ENCODE measurements at places on chromosomes 4 and X.

GRCh38 chrX:74911494-74911893 is 13.8 kb downstream of the NEXMIF start:
- no peak for DNase-seq

- DNase-seq: no peak
Measured at GRCh38 chrX:39900777-39901170, 197.0 kb downstream of the BCOR start.

DNA sequence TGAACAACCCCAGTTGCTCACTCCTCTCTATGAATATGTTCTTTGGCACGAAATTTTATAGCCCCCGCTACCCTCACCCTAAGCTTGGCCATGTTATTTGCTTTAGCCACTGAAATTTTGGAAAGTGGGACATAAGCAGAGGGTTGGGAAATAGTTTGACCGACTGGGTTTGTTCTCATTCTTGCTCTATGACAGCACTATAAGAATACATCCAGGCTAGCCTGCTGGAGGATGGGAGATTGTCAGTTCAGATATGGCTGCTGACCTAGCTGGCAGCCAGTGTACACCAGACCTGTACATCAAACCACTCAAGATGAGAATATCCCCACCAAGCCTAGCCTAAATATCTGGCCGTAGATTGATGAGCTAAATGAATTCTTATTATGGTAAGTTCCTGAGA is 298.1 kb downstream of the PDGFC start:
- no peak for DNase-seq

DNA sequence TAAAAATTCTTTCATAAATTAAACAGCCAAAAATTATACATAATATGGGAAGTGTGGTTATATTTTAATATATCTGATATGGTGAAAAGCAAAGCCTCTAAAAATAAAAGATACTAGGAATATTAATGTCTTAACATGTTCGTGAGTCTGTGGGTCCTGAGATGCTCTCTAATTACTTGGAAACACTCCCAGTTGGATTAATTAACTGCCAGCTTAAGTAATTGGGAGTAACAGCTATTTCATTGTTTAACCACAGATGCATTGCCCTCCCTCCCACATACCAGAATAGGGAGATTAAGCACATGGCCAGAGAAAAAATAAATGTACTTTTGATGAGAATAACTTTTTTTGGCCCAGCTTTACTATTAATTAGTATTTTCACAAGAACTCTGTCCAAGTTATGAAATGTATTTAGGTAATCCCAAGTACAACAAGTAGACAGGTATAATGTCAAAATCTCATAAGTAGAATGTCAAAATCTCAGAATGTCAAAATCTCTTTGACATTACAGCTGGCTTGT is 79.7 kb downstream of the BTC start:
- DNase-seq: no peak

- no peak for DNase-seq
Measured at GRCh38 chrX:76183289-76184049, 10.6 kb downstream of the PBDC1 start.

DNA sequence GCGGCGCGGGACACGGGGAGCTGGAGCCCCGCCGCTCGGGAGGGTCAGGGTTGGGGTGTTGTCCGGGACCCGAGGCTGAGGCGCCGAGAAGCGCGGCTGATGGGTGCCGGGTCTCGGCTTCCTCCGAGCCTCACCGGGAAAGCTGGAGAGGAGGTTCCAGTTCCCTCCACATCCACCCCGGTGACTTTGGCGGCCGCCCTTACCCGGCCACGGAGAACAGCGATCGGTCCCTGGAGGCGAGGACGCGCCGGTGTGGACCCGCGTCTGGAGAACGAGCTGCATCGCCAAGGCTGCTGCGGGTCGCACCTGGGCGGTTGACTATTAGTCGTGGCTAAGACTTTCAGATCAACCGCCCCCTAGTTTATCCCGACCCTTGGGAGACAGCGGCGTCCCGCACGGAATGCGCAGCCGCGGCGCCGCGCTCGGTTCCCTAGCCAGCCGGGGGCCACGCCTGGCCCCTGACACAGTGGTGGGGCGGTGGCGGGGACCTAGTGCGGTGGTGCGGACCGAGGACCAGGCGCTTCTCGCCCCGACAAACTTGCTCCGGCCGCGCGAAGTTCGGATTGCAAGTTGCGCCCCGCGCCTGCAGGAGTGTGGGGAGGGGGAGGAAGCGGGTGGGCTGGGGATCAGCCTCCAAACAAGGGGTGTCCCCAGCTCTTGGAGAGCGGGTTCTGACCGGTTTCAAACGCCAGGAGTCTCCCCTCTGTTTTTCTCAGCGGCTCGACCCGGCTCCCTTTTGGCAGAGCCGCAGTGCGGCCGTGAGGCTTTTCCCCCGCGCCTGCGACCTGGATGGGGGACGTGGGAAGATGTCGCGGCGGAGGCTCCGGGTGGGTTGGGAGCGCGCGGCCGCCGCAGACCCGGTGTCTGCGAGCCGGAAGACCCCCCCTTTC is 568 bp downstream of the FHDC1 start:
- no peak for DNase-seq

DNA sequence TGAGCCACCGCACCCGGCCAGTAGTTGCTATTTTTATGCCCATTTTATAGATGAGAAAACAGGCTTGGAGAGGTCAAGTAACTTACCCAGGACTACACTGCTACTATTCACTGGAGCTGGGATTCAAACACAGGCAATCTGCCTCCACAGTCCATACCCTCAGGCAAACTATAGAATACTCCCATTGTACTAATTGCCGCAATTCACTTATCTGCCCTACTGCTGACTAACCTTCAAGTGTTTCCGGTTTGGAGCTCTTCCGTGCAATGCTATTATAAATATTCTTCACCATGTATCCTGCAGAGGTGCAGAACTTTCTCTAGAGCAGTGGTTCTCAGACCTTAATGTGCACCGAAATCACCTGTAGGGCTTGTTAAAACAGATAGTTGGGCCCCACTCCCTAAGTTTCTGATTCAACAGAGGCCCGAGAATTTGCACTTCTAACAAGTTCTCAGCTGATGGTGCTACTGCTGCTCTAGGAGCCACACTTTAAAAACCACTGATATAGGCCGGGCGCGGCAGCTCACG is 1.9 kb upstream of the G3BP2 start:
- DNase-seq: no peak

DNA sequence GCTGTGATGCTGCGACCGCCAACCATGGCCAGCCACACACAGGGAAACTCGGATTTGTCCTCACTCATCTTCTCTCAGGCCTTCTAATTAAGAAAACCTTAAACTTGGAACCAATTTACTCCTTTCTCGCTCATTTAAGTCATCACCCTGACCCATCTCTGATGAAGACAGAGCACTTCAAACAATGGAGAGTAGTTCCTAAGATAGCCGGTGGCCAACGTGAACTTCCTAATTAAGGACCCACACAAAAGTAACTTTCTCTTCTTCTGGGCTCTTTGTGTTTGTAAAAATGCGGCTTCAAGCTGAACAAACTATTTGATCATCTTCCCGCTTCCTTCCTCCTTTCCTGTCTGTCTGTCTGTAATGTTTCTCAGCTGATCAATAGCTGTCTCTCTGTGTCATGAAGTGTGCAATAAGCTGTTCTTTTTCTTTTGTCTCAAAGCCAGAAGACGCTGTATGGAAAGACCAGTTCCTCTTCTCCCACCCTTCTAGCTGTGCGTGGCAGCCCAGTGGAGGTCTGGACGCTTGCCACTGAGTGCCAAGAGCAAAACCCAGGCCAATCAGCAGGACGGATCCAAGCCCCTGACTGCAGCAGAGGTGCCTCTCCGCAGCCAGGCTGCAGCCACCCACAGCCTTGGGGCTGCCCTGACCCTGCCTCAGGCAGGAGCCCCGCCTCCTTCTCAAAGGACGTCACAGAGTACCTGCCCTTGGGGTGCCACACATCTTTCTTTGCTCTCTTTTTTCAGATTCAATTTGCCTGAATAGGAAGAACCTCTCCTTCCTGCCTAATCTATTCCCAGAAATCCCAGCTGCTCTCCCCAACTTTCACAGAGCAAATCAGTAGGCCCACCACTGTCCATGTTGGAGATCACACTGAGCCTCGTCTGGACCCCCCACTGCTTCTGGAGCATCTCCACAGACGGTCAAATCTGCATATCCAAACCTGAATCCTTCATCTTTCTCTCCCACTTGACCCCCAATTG is 59.3 kb downstream of the MAML3 start:
- no peak for DNase-seq

DNA sequence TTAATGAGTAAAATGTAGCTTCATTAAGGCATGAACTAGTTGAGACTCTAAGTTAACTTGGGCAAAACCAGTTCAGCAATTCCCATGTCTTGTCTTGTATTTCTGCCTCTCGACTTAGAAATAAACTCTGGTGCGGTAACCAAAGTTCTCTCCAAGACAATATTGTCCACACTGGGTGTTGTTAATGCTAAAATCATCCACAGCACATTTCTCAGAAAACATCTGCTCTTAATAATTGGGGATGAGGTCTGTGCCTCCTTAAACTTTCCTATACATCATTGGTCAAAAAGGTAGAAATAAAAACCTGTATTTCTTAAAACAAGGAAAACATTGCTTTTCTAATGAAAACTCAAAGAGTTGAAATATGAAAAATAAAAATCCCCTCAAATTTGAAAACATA is 32.9 kb upstream of the MID1 start:
- no peak for DNase-seq

- no peak for DNase-seq
Measured at GRCh38 chr4:3304831-3305609, 12.2 kb downstream of the RGS12 start.

DNA sequence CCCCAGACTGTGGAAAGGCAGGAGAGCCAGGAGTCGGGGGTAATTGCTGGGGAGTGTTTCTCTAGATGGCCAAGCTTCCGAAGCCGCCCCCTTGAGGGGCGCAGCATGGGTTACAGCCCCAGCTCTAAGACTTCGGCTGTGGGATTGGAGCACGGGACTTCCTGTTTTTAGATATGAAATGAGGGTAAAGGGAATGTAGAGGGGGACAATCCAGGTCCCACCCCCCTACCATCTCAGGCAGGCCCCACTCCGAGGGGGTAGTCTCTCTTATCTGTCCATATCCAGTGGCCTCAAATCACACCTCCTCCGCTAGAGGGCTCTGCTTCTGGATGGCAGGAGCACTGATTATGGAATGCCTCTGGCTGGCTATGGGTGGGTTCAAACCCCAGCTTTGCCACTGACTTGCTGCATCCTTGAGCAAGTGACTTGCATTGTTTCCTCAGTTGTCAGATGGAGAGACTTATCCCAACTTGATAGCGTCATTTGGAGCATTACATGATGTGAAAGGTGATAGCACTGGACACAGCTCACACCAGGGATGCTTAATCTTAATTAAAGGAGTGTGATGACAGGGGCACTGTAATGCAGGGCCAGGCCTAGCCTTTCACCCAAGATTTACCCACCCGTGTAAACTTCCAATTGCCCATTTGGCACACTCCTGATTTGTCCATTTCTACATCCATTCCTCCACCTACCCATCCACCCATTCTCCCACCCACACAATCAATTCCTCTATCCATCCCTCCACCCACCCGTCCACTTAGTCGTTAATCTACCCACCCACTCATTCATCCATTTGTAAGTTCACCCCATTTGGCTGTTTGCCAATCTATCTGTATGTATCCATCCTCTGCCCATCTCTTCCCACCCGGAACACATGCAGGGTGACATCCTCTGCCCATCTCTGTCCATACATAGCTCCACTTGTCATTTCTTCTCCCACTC is 848 bp upstream of the KCND1 start:
- no peak for DNase-seq

DNA sequence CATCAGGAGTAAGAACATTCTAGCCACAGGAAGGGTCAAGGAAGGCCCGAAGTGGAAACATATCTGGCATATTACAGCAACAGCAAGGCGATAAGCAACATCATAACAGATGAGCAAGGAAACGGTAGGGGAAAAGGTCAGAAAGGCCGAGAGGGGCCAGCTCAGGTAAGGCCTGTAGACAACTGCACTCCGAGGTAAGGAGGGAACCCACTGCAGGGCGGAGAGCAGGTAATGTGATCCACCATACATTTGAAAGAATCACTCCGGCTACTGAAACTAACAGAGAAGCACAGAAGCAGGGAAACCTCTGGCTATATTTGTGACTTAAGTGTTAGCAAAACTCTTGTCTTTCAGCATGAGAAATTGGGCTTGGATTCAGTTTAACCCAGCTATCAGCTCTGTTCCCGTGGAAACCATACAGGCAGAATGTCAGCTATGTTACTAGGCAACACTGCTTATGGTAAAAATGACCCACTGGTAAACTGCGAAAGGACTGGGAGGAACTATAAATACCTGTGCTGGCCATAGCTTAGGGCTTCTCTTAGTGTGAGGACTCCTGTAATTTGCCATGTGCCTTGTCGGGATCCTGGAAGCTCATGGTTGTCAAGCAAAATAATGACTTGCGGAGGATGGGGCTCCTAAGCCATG is 31.0 kb downstream of the FRYL start:
- DNase-seq: no peak

DNA sequence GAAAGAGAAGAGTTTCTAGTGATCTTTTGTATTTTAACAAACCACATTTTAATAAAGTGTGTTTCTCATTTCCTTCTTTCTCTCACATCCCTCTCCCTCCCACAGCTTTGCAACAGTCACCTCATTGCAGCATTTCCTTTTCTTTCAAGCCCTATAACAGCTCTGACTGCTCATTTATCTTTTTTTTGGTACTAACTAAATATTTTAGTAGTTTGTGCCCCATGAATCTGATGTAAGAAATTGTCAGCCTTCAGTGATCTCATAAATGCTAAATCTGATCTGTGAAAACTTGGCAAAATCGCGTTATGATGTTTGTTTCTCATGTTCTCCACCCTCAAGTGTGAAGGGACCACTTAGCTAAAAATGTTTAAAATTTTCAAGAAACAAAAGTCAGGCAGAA is 258.5 kb upstream of the SLIT2 start:
- no peak for DNase-seq

DNA sequence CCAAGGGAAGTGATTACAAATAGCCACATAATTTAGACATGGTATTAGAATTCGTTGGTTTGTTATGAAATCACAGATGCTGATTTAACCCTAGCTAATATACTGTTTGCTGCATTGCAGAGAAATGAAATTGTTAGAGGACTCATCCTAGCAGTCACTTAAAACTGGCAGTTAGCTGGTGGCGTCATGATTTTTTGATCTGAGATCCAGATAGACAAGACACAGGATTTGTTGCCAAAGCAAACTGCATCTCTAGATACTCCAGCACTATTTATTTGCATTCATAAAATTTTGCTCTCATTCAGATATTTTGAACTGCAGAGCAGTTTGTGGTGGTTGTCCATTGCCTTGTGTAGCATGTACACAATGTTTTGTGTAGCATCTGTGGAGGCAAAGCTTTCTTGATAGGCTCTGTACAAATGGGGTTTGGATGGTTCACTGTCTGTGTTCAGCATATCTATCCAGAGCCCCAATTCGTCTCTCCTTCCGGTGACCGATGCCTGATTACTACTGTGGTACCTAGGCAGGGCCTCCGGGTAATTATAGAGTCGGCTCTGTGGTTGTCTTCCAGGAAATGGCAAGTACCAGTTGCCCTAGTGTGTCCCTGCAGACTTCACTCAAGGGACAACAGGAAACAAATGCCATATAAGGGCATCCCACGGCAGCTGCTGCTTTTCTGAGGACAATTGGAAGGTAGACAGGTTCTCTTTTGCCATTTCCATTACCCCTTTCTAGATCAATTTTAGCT is 30.1 kb upstream of the SPARCL1 start:
- DNase-seq: no peak

Measured in thoracic aorta (tissue), 2 donors.